ENCODE measurements at places on chromosomes 13 and 19.

DNA sequence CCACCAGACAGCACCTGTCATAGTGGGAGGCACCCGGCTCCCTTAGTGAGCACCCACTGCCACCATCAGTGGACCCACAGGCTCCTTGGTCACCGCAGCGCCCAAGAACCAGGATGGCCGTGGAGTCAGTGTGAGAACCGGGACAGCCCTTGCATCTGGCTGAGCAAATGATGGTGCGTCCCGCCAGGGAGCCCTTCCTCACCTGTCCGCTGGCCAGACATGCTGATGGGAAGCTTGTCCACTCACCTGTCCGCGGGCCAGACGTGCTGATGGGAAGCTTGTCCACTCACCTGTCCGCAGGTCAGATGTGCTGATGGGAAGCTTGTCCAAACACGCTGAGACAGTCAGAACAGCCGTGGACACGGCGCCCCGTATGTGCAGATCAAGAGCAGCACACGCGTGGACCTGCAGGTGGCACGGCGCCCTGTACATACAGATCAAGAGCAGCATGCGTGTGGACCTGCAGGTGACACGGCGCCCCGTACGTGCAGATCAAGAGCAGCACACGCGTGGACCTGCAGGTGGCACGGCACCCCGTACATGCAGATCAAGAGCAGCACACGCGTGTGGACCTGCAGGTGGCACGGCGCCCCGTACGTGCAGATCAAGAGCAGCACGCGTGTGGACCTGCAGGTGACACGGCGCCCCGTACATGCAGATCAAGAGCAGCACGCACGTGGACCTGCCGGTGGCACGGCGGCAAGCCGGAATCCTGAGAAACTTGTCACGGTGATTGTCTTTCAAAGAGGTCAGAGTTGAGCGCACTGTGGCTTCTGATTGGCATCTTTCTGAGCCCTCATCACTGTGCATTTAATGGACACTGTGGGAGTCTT is 40.7 kb upstream of the DCUN1D2 start:
- DNase-seq: no peak

DNA sequence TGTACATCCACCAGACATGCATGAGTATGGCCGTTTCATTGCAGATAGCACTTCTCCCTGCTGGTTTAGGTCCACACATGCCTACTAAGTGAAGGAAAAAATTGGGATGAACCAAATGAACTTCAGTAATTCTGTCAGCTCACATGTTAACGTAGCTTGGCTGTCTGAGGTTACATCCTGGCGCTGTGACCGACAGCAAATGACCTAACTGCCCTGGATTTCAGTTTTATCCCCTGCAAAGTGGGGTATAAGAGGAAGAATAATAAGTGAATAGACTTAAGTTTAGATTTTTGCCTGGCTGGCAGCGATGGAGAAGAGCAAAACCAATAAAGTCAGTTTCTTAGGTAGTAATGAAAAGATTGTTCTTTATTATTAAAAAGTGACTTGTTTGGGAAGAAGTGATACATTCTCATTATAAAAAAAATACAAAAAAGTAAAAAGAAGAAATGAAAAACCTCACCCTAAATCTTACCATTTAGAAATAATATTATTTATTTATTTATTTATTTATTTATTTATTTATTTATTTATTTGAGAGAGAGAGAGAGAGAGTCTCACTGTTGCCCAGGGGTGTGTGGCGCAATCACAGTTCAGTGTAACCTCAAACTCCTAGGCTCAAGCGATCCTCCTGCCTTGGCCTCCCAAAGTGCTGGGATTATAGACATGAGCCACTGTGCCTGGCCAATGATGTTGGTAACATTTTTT is 4.2 kb upstream of the RNF113B start:
- no peak for DNase-seq

- no peak for DNase-seq
Measured at GRCh38 chr19:56142087-56142787, 1.1 kb downstream of the ZNF444 start.

DNA sequence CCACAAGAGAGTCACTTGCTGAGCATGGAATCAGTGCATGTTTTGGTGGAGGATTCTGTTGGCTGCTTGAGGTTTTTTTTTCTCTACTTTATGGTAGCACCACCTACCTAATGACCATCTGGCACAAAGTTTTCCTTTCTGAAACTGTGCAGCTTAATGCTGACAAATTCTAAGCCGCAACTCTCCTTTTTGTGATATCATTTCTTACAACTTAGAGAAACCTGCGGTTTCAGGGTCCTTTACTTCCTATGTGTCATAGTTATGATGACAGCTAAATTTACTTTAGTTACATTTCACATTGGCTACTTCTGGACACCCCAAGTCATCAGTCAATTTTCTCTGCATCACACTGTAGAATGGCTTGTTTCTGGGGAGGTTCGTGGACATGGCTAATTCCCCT is 115.4 kb upstream of the TMTC4 start:
- DNase-seq: no peak

- no peak for DNase-seq
Measured at GRCh38 chr13:30804474-30804873, 69.1 kb downstream of the ALOX5AP start.

GRCh38 chr13:110557082-110557481 is 4.4 kb downstream of the RAB20 start:
- DNase-seq: no peak

DNA sequence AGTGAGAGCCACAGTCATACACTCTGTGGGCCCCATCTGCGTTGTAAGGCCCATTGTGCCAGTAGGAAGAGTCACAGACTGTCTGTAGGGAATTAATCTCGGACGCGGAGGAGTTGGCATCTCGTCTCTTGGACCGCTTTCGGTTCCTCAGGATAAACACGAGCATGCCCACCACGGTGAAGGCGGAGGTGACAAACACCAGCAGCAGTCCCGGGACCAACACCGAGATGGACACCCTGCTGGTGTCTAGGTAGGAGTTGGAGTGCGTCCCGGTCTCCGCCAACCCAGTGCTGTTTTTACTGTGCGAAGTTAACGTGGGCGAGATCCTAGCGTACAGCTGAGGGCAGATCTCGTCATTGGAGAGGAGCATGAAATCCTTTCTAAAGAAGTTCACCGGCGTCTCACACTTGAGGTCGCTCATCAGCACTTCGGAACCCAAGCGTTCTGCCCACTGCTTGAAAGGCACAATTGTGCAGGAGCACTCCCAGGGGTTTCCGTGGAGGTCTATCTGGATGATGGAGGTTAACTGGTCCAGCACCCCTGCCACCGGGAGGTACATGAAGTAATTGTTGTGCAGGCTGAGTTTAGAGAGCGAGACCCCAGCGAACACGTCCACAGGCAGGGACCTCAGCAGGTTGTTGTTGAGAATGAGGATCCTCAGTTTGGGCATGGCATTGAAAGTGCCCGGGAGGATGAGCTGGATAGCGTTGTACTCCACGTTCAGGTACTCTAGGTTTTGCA is 2.7 kb downstream of the SLITRK1 start:
- no peak for DNase-seq

DNA sequence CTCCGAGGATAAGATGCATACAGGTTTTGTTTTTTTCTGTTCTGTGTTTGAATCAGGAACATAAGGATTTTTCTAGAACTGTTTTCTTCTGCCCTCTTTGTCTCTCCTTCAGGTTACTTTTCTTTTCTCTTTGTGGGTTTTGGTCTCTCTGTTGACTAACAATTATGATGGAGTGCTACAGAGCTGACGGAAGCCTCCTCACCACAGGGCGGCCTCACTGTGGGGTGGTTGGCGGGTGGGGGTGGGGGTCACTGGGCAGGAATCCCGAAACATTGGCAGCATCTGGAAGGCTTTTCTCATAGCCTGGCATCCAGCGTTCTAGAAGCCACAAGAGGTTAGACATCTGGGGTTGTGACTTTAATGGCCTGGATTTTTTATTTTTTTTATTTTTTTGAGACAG is 12.0 kb upstream of the MATK start:
- DNase-seq: no peak

- no peak for DNase-seq
Measured at GRCh38 chr19:30330266-30330665, 41.9 kb upstream of the ZNF536 start.

GRCh38 chr13:103810026-103810425 is 743.8 kb upstream of the SLC10A2 start:
- no peak for DNase-seq

DNA sequence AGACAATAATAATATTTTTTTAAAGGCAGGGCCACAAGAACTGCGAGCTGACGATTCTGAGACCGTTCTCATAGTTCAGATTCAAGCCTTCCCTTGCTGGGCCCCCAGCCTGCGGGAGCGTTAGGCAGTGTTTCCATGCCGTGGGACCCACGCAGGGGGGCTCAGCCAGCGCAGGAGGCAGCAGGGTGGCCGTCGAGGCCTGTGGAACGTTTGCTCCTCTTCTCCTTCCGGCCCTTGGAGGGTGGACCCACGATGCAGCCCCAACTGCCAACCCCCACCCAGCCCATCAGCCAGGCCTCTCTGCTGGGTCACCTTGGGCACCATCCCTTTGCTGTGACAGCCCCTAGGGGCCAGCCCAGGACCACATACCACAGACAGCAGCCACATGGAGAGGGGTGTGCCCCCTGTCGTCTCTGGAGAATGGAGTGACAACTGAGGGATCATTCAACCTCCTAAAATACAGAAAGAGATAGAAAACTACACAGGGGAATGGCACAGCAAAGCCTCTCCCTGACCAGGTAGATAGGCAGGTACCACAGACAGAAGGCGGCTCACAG is 46.8 kb downstream of the PDCD5 start:
- no peak for DNase-seq

GRCh38 chr13:98771838-98772611 is 19.6 kb upstream of the SLC15A1 start:
- DNase-seq: no peak

- no peak for DNase-seq
Measured at GRCh38 chr13:71360041-71360440, 507.0 kb downstream of the DACH1 start.

- DNase-seq: no peak
Measured at GRCh38 chr13:78468621-78469020, 134.7 kb downstream of the POU4F1 start.

GRCh38 chr19:41533671-41534215 is 42.2 kb upstream of the CEACAM21 start:
- no peak for DNase-seq
